Body of pancreas (tissue), 4 donors: ENCODE measurements at places on chromosomes 1 and 21. TPM values are rescaled to one million over a fixed set of nuclear protein-coding genes. Genes with fewer than 3 reads are reported as not detected.

DNA sequence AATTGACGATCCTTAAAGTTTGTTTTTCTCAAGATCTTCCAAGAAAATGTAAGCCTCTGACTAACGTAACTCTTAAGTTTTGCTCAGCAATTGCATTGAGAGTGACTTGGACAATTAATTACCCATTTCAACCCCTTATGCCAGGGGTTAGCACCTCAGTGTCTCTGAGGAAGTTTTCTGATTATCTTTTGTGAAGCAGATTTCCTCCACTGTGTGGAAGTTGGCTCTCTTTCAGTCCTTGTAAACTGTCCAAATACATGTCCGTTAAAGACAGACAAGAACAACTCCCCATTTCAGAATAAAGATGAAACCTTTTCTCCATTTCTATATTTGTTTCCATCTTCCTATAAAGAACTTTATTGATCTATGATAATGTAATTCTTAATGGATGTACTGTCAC is 296.4 kb upstream of the FMN2 start:
- no peak for DNase-seq

GRCh38 chr1:205351984-205352713 is 4.6 kb downstream of the KLHDC8A start:
- peak; percentile 40 for DNase-seq

GRCh38 chr21:18153063-18153462 is 91.6 kb upstream of the CHODL start:
- DNase-seq, result no peak

GRCh38 chr1:185398022-185398421 is 81.0 kb upstream of the IVNS1ABP start:
- DNase-seq, result no peak

DNA sequence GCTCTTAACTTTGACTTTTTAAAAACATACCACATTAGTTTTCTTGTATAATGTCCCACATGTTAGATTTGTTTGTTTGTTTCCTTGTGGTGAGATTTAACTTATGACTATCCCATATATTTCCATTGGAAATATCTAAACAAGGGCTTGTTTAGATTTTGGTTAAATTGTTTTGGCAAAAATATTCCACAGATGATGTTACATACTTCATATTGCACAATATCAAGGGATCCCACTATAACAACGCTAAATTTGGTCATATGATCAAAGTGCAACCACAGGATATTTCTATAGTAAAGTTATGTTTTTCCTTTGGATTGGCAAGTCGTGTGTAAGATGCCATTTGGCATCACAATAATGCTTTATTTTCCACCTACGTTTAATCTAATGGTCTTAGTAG is 396.7 kb downstream of the TGFB2 start:
- DNase-seq, result no peak

- DNase-seq, result no peak
These were observed 265.8 kb downstream of the LRRC7 start for GRCh38 chr1:69833536-69833935.

GRCh38 chr1:57252597-57253294 is 171.1 kb downstream of the DAB1 start:
- DNase-seq, result no peak

DNA sequence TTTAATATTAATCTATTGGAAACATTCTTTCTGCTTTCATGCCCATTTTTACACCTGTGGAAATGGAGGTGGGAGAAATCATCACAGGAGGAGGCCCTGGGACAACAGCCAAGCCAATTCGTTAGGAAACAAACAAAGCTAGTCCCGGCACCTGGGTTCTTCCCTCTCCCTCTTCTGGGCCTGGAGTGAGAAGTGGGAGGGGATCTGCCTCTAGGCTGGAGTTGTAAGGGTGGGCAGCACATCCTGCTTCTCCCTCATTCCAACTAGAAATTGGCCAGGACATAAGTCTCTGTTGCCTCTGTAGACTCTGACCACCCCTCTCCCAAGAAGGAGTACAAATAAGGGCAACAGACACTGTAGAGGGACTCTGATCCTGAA is 20.2 kb upstream of the ERO1B start:
- DNase-seq, result peak; percentile 78

DNA sequence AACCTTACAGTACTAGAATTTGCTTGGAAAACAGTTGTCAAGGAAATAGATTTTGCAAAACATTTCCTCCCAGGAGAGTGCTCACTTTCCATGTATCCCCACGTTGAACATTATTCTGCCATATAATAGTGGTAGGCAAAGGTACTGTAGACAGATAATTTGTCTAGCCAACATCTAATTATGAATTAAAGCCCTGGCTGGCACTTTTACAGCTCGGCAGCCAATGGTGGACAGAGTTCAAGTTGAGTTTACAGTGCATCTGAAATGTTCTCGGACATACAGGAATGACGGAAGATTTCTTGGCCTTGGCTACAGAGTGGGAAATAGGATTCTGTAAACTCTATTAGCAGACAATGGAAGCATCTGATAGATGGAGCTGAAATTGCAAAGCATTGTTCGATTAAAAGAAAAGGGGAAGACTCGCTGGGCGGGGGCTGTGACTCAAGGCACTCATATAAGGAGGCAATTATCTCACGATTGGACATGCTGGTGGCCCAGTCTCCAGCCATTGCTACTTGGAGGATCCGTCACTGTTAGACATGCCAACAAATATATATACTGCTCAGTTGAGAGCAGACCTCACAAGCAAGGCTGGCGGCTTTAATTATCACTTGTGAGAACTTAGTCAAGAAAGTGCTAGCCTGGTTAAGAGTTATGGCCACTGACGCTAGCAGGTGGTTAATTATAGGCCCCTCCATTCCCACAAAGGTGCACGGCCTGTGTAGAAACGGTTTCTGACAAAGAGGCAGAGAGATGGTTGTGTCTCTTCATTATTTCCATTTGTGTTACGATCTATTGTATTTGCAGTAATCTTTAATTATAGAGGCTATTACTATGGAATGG is 48.0 kb downstream of the MAN1C1 start:
- DNase-seq, result no peak

S100A7A gene
- not detected for total RNA-seq

LCE1A gene
- not detected for total RNA-seq

FAM72D gene
- total RNA-seq, result not detected

CCDC17 gene
- total RNA-seq, result 3.6 TPM
